CD4-positive, alpha-beta T cell treated with Interleukin-6 at 100 ng/mL for 8 hours (primary cell): ENCODE measurements at places on chromosomes 2 and 18.

- peak; percentile 73 for DNase-seq
These were observed 48.8 kb downstream of the TMEM163 start for GRCh38 chr2:134669731-134670669.

DNA sequence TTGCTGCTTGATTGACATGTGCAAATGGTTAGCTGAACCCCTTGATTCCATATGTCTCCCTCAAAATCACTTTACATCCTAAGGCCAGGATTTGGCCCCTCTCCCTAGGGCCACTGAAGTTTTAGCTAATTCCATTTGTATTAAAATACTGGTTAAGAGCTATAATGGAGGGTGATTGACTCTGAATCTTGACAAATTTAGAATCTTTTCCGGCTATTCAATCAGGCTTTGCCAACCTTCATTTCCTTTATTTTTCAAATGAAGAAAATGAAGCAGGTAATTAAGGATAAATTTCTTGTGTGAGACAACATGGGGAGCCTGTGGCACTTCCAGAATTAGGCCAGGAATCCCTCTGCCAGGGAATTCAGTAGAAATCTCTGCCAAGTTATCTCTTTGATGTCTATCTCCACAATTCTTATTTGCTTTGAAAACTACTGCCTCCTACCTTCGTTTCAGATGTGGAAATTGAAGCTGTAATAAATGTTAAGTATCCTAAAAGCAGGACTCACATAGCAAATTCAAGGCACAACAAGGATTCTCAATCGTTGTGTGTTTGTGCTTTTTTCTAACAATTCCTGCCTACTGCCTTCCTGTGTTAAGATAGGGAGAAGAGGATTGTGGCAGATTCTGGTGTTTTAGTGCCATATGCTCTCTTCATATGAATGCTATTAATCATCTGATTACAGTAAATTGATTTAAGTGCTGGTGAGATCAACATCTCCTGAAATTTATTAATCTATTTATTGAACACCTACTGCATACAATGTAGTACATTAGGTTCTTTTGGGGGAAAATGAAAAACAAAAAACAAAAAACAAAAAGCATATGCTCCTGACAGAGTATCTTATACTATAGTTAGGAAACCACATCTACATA is 47.8 kb upstream of the MAP4K3 start:
- DNase-seq, result no peak

DNA sequence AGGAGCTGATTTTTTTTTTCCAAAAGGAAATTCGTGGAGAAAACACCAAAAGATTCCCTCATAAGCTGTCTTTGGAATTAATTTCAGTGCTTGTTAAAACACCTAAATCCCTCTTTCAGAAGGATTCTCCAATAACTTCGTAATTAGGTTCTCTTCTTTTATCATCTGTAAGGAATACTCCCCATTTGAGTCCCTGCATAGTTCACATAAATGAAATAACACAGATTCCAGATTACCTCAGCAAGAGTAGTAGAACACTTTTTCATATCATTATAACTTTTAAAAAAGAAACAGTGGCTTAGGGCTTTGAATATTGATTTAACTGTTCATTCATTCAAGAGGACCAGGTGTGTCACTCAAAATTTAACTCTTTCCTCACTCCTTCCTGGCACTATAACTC is 55.5 kb downstream of the ARHGAP28 start:
- no peak for DNase-seq

DNA sequence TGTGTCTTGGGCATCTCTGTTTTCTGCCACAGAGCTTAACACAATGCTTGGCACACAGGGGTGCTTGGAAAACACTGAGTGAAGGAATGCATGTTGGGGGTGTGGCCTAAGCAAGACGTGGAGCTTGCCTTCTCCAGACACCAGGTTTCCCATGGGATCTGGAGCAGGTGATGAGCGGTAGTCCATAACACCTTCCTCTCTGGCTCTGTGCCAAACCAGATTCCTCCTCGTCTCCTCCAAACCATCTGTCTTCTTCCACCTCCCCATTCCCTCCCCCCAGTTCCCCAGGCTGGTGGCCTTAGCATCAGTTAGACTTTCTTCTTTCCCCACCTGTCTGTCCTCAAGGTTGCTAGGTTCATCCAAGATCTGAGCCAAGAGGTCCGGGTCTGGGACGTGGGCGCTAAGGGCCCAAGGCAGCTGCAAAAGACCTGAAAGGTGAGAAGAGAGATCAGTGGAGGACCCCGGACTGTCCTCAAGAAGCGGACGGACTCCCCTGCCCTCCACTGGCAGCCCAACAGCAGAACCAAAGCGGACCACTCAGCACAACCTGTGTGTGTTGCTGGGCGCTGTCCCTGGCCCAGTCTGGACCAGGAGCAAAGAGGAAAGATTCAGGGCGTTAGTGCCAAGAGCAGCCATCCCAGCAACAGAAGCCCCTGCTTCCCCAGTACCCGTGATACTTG is 1.2 kb upstream of the ITM2C start:
- no peak for DNase-seq

DNA sequence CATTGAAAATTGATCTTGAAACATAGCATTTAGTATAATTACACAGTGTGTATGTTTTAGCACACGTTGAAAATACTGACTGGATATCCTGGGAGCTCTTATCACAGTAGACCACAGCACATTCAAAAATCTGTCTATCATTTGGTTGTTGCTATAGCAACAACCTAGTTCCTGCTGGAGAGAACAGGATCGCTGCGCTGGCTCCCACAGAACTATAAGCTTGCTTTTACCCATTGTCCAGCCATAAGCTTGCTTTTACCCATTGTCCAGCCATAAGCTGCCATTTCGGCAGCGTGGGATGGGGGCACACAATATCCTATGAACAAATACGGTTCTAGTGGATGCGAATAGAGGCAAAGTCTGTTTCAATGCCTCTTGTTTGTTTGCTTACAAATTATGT is 70.4 kb upstream of the ST6GAL2 start:
- DNase-seq, result no peak

GRCh38 chr2:216878072-216878471 is 18.2 kb upstream of the TNP1 start:
- DNase-seq, result no peak
